Activated T-cell treated with anti-CD3 and anti-CD28 coated beads, Interleukin-2, amount 50 U/mL, for 72 hours (primary cell): ENCODE measurements at places on chromosomes 6 and 20. TPM values are rescaled to one million over a fixed set of nuclear protein-coding genes. Genes with fewer than 3 reads are reported as not detected.

GRCh38 chr20:5657190-5657875, 92.9 kb upstream of the SHLD1 start:
- no peaks in the 10 kb centered on the region for H3K27me3 ChIP-seq
- no peak for DNase-seq
- H3K4me3 ChIP-seq: no peak overlapping the region
- H3K36me3 ChIP-seq: no peaks in the 10 kb centered on the region
- H3K4me1 ChIP-seq: peaks cover 49% of the 10 kb centered on the region

PTPRA gene
- 85.9 TPM for total RNA-seq

DNA sequence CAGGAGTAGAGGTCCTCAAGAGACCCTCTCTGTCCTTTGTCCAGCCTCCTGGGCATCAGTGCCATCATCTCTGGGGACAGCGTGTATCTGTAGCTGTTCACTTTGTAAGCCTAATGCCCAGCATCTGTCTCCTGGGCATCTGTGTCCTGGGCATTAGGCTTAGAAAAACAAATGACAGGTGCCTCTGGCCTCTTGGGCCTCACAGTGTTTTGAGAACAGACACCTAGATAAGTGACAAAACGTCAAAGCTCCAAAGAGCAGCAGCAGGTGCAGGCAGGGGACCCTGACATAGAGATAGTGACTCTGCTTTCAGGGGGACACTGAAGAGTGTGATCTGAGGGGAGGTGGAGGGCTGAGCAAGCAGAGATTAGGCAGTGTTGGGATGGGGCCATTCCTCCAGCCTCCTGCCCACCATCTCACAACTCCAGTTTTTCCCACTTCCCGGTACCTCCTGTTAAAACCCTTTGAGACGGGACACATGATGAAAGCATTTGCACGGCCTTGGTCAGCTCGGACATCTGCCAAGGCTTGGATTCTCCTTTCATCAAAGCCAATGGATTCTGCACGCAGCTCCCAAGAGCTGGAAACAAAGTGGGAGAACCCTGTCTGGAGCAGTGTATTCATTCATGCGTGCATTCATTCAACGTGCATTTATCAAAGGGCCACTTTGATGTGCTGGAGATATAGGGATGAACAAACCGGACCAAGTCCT, 55.5 kb upstream of the CD93 start:
- H3K27ac ChIP-seq: no peak overlapping the region
- DNase-seq: no peak
- H3K4me1 ChIP-seq: peaks cover 30% of the 10 kb centered on the region
- peaks cover 13% of the 10 kb centered on the region for H3K27me3 ChIP-seq
- H3K4me3 ChIP-seq: no peak overlapping the region

DNA sequence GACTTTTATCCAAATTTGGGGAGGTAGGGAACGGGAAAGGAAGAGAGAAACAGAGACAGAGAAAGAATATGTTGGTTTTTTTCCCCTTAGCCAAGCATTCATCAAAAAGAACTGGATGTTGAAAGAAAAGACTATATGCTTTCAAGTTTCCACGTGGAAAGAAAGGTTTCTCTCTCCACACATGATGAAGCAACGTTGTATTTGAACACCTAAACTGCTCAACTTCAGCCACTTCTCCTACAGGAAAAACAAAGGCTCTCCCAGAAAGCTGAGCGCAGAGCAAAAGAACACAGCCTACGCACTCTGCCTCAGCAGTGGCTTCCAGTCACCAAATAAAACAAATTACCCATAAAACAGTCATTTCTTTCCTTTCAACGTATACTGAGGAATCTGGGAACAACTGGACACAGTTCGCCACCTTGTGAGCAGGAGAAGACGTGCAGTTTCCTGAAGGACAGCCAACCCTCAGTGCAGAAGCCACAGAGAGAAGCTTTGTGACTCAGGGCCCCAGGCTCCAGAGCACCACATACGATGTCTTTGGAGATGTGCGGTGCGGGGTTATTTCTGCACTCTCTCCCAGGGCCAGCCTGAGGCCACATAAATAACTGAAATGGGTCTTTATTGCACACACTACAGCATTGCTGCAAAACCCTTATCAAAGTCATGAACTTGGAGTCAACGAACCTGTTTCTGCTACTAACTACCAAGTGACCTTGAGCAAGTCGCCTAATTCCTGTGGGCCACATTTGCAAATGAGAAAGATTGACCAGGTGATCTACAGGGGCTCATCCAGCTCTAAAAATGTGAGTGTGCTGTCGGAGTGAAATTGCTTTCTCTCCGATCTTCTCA, 10.1 kb downstream of the IL17F start:
- H3K27ac ChIP-seq: no peak overlapping the region
- peaks cover 26% of the 10 kb centered on the region for H3K4me1 ChIP-seq
- peak; percentile 40 for DNase-seq

GRCh38 chr6:967701-968100, 274.8 kb upstream of the EXOC2 start:
- DNase-seq: no peak
- H3K36me3 ChIP-seq: no peaks in the 10 kb centered on the region
- no peak overlapping the region for H3K4me3 ChIP-seq
- H3K4me1 ChIP-seq: no peaks in the 10 kb centered on the region
